ENCODE measurements at places on chromosomes 4 and X.

DNA sequence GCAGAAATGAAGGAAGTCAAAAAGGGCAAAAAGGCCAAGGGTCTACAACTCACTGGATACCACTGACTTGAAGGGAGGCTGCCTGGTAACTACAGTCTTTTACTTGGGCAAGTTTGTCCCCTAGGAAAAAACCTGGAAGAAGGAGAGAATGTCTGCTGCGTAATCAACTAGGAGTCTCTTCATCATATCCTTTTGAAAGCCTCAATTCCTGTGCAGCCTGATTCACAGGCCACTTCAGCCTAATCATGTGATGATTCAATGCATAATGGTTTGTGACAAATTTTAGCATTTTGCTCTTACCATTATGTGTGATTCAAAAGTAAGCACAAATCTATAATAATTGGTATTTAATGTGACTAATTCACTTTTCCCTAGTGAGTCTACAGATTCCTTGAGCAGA is 273.6 kb downstream of the FRMPD4 start:
- DNase-seq: no peak

DNA sequence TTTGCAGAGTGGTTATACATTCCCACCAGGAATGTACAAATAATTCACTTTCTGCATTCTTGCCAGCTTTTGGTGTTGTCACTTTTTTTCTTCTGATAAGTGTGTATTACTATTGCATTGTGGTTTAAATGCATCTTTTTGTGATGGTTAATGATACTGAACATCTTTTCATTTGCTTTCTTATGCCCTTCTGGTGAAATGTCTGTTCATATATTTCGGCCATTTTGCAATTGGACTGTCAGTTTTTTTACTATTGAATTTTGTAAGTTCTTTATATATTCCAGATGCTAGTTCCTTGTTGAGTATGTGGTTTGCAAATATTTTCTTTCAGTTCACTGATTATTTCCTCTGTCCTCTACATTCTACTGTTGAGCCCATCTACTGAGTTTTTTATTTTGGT is 19.4 kb upstream of the BMP2K start:
- DNase-seq: no peak

- DNase-seq: peak; percentile 27
Observed at GRCh38 chr4:78610546-78611214, 59.1 kb downstream of the ANXA3 start.

- no peak for DNase-seq
Observed at GRCh38 chrX:39760930-39761329, 336.8 kb downstream of the BCOR start.

DNA sequence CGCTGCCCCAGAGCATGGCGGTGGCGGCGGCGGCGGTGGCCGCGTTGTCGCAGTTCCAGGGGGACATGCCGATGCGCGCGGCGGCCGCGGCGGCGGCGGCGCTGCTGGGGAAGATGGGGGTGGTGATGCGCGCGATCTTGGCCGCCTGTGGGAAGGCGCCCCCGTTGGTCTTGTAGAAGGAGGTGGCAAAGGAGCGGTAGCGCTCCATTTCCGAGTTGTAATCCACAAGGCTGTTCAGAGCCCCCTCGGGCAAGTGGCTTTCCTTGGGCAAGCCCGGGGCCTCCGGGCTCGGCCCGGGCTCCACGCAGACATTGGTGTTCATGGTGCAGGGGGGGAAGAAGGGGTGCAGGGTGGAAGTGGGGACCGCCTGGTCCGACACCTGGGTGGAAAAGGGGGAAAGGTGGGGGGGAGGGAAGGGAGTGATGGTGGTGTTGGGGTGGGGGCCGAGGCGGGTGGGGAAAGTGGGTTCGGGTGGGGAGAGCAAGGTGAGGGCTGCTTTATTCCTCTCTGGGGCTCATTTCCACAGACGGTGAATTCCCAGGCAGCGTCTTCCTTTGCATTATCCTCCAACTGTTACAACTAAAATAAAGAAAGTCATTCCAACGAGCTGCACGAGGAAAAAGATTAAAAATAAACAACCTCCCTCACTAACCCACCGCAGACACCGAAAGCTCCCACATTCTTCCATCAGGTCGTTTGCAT is 3.1 kb downstream of the CXXC4 start:
- DNase-seq: no peak

- DNase-seq: no peak
Observed at GRCh38 chrX:39749135-39749534, 348.6 kb downstream of the BCOR start.

GRCh38 chrX:79174949-79175644 is 30.6 kb downstream of the GPR174 start:
- no peak for DNase-seq

GRCh38 chrX:152817078-152817764 is 13.3 kb downstream of the CETN2 start:
- peak; percentile 14 for DNase-seq

DNA sequence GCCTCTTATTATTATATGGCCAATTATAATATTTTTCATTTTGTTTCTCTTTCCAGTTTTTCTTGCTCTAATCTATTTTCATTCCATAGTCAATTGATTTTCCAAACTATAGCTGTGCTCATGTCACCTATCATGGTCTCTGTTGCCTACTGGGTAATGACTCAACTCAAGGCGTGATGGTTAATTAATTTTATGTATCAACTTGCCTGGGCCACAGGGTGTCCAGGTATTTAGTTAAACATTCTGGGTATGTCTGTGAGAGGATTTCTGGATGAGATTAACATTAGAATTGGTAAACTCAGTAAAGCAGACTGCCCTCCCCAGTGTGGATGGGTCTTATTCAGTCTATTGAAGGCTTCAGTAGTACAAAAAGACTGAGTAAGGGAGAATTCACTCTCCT is 9.9 kb downstream of the FHIP1A start:
- DNase-seq: no peak

DNA sequence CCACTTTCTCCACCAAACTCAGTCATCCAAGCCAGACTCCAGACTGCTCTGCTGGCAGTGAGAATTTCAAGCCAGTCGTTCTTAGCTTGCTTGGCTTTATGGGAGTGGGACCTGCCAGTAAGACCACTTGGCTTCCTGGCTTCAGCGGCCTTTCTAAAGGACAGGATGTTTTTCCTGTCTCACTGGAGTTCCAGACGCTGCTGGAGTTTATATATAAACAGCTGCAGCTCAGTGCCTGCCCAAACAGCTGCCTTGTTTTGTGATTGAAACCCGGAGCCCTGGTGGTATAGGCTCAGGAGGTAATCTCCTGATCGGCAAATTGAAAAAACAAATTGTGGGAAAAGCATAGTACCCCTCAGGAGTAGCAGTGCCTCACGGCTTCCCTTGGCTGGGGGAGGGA is 1165.8 kb upstream of the ADGRL3 start:
- DNase-seq: no peak

- DNase-seq: no peak
Observed at GRCh38 chr4:104381729-104382128, 113.0 kb downstream of the CXXC4 start.

DNA sequence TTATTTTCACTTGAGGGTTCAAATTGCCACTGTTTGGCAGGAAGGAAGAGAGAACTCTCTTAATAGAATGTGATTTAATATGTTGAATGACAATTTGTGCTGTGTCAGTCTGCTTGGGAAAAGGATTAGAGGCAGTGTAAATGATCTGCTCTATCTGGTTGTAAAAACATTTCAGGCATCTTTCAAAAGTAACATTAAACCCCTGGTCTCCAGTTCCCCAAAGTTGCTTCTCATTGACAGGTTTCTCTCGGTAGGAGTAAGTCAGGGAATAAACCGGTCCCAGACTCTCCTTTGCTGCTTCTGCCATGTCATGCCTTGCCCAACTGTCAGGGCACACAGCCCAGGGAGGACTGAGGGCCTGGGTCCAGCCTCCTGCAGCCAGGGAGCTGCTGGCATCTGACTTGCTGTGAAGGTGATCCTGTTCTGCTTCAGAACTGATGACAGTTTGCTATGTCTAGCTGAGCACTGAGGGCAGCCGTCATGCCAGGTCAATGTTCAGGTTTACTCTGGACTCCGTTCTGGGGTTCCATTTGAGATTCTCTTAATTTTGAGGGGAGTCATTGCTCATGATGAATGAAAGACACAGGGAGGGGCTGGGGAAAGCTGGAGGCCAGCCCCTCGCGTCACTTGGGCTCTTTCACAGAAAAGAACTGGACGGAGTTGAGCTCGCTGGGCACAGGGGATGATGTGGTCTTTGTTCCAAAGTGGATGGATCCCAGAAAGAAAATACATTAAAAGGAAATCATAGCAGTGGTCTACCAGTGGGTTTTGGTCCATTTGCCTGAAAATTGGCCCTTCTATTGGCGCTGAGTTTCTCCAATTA is 312.4 kb downstream of the ARHGAP10 start:
- DNase-seq: no peak

- DNase-seq: no peak
Observed at GRCh38 chr4:41060352-41061334, 153.7 kb downstream of the APBB2 start.

DNA sequence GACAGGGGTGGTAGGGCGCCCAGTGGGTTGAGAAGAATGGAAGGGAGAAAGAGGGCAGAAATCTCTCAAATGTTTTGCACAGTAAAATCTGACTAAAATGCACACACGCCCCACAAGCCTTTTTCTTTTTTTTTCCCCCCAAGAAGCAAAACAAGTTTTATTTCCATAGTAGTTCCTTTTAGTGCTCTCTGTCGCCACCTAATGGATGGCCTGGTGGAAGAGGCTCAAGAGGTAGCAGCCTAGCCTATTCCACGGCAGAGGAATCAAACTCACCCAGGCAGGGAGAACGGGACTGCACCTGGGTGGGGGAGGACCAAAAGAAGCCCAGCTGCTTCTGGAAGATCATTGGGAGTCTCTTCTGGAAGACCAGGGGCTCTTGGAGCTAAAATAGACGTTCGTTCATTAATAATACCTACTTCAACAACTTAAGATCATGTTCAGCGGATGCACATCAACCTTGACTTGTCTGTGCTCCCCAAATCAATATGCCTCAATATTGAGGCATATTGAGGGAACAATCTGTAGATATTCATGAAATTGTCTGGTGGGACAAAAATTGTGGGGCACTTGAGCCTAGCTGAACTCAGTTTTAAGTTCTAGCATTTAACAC is 31.6 kb upstream of the IRAK1 start:
- peak; percentile 77 for DNase-seq

DNA sequence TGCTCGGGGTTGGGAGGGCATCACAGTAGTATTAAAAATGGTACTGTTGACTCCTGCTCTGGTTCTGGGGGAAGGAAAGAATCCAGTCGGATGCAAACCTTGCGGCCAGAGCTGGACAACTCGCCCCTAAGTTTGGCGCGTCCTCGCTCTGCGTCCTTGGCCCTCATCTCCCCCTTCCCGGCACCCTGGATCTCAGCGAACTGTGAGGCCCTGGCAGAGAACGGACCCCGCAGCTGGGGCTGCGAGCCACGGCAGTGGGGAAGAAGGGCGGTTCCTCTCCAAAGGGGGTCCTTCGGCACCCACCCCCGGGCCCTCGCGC is 14.0 kb downstream of the ARHGEF6 start:
- DNase-seq: no peak

- DNase-seq: no peak
Observed at GRCh38 chr4:53066155-53066554, 204.0 kb downstream of the RASL11B start.

DNA sequence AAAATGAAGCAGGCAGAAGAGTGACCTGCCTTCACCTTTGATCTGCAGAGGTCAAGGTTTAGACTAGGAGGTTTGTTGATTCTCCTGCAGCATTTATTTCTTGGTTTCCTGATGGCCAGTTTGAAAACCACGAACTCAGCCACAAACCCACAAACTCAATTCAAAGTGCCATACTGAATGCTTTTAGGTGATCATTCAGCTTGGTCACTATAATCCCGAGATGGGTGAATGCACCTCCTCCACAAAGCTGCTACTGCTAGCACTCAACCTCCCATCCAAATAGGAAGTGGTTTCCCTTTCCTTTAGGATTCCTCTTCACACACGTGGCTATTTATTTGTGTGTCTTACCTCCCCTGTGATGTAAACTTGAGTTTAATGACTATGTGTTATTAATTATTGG is 225.2 kb downstream of the MID1 start:
- DNase-seq: no peak

- no peak for DNase-seq
Observed at GRCh38 chr4:79431839-79432238, 23.8 kb upstream of the GK2 start.

DNA sequence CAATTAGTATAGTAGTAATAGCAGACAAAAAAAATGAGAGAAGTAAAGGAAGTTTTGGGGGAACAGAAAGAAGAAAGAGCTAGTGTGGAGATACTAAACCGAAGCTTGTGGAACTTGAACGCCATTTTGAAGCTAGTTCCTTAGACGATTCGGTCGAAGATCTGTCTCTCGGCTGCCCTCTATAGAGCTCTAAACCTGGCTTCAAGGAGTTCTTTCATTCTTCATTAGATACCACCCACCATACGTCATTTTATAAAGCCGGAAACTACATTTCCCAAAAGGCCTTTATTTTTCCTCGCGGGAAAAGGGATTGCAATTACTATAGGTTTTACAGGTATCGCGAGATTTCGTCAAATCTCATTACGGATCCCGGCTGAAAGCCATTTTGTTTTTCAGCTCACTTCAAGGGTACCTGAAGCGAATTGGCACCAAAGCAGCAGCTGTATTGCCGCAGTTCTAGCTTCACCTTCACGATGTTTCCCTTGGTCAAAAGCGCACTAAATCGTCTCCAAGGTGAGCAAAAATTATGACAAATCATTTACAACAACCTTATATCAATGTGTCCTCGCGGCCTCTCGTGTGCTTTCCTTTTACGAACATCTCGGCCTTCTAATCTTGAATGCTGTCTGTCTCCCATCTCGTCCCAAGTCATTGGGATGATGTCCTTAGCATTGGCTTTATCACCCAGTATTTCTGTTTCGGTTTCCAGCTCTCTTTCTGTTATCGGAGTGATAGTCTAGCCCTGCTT is at the start of gene COX7B:
COX7B (plus strand) TSS at position 388 of the 748 bp plus-strand sequence; CDS start at position 474, 86 bp downstream.
- peak; percentile 96 for DNase-seq

GRCh38 chr4:150078041-150078578 is at the start of gene DCLK2:
DCLK2 (plus strand) TSS chr4:150078445; CDS start chr4:150079028, 583 bp downstream.
- peak; percentile 59 for DNase-seq

GRCh38 chr4:82172186-82172585 is 201.6 kb downstream of the HNRNPD start:
- no peak for DNase-seq

GRCh38 chr4:140926672-140927071 is 170.5 kb upstream of the TBC1D9 start:
- no peak for DNase-seq

DNA sequence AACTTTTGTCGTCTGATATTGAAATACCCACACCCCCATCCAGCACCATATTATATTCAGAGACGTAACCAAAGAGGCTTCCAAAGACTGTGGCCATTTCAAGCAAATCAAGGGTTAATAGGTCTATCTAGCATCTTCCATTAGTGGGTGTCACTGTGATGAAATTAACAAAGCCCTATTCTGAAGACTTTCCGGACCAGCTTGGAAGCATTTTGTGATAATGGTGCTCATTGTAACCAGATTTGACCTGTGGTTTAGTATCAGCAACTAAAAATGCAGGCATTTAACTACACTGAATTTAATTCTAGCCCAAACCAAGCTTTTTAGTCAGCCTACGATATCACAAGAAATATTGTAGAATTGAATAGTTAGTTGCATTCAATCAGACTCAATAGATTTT is 309.7 kb upstream of the TENM3 start:
- no peak for DNase-seq

GRCh38 chr4:153137159-153137558 is 67.1 kb upstream of the TRIM2 start:
- no peak for DNase-seq
